ENCODE measurements at places on chromosomes 7 and 10.
A peak's percentile ranks its signal among the peaks of the same experiment; 100 is the strongest.

DNA sequence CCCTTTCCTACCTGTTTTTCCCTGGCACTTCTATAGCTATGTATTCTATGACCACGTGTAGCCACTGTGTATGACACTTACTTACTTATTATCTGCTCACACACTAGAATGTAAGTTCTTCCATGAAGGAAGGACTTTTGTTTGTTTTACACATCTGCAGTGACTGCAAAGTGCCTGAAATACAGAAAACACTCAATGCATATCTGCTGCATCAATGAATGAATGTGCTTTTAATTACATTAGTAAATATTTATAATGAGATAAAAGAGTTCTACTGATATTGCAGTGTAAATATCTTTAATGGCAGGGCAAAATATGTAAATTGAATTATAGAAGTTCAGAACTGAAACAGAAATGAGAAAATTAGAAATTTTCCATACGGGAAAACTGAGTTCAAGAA is 43.5 kb upstream of the CDC14C start:
- DNase-seq = no peak

- DNase-seq = no peak
Observed at GRCh38 chr10:78045237-78045636, 11.6 kb downstream of the RPS24 start.

DNA sequence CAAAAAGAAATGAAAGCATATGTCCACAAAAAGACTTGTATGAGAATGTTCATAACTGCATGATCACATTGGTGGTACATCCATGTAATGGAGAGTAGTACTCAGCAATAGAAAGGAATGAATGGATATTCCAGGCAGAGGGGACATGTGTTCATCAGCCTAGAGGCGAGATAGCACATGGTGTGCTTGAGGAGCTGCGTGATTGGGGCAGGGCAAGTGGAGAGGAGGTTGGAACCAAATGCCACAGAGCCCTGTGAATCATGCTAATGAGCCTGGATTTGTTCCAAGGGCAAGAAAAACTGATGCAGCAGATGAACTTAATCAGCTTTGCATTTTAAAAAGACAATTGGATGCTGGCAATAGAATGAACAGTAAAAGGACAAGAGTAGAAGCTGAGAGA is 73.3 kb downstream of the C10orf90 start:
- DNase-seq = no peak

GRCh38 chr7:19988860-19989259 is 215.4 kb upstream of the TMEM196 start:
- DNase-seq = no peak

- DNase-seq = no peak
Observed at GRCh38 chr7:27842851-27843250, 102.9 kb downstream of the TAX1BP1 start.

DNA sequence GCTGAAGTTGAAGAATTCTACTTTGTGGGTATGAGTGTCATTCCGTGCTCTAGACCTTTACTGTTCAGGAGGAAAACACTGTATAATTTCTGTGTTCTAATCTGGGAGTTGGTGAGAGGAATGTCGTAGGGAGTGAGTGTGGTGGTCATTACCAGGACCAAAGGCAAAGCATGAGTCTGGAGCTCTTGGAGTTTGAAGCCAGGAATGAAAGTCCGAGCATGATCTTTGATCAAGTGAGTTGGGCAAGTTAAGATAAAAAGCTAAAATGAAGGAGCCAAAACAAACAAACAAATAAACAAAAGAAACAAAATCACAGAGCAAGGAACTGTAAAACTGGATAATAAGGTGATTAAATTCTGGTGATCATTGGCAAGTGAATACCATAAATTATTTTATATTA is 161.4 kb downstream of the AGMO start:
- DNase-seq = no peak

- DNase-seq = no peak
Observed at GRCh38 chr10:71838264-71839211, 12.5 kb downstream of the PSAP start.

DNA sequence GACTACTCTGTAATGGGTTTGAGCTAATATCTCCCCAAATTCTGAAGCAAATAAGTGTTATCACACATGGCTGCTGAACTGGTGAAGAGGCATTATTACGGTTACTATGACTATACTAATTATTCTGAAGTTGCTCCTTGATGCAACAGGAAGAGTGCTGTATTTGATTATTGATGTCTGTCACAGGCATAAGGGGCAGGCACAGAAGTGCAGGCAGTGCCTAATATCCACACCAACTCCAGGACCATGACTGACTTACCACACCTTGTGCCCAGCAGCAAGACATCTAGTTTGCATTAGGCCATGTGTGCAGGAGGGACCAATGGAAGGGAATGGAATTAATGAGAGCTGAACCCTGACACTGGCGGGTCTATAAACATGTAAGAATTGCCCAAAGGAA is 62.7 kb downstream of the AMPH start:
- DNase-seq = no peak

DNA sequence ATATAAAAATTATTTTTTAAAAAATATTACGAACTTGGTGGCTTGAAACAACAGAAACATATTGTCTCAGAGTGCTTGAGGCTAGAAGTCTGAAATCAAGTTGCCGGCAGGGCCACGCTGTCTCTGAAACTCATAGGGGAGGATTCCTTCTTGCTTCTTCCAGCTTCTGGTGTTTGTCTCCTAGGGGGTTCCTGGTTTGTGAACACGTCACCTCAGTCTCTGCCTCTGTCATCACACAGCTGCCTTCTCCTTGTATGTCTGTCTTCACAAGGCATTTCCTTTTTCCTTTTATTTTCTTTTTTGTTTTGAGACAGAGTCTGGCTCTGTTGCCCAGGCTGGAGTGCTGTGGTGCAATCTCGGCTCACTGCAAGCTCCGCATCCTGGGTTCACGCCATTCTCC is 12.7 kb upstream of the SNX8 start:
- no peak for DNase-seq

GRCh38 chr10:126634911-126635310 is 35.6 kb downstream of the C10orf90 start:
- no peak for DNase-seq

GRCh38 chr10:100985336-100985735 is 2.0 kb downstream of the MRPL43 start:
- no peak for DNase-seq

- DNase-seq = no peak
Observed at GRCh38 chr10:30637881-30638467, 8.4 kb upstream of the LYZL2 start.

GRCh38 chr10:79084012-79084971 is 15.5 kb downstream of the ZMIZ1 start:
- no peak for DNase-seq

- no peak for DNase-seq
Observed at GRCh38 chr10:110273474-110273873, 31.2 kb downstream of the SMNDC1 start.

GRCh38 chr7:21868576-21868850 is 77.2 kb downstream of the CDCA7L start:
- no peak for DNase-seq

DNA sequence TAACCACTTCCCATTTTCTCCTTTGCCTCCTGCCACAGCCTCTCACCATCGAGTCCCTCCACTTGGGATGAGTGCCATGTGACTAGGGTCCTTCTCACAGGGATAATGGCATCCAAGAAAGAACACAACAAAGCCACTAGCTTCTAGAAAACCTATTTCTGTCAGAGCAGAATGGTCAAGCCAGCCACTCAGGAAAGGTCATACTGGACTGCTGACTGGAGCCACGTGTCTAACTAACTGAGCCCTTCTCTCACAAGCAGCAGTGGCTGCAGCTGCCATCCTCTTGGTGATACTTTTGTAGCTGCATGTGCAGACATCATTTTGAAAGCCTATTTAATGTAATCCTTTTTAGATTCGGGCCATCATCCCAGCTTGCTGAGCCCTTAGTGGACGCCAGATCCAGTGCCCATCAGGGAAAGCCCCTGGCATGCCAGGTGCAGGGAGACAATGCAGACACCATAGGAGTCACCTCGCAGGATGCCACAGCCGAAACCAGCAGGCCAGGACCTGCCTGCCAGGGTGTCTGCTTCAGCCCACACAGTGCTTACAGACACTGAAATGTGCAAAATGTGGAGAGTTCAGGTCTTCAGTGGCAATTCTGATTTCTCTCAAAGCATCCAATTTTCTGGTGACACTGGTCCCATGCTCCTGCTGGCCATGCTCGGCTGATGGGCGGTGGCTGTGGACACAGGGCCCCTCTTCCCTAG is 98.3 kb upstream of the DDC start:
- no peak for DNase-seq

GRCh38 chr10:7836571-7836970 is 18.3 kb downstream of the TAF3 start:
- DNase-seq = no peak

GRCh38 chr7:111760043-111760442 is 197.8 kb upstream of the IMMP2L start:
- no peak for DNase-seq

DNA sequence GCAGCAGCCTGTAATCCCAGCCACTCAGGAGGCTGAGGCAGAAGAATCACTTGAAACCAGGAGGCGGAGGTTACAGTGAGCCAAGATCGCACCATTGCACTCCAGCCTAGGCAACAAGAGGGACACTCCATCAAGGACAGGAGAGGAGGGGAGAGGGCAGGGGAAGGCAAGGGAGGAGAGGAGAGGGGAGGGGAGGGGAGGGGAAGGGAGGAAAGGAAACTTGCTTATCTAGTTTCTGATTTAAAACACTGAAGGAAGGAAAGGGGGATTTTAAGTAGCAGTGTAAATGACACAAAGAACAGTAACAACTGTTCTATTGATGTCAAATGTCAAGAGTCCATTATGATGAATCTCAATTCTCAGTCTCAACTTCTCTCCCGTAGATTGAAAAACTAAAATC is 43.7 kb downstream of the SRPK2 start:
- no peak for DNase-seq

DNA sequence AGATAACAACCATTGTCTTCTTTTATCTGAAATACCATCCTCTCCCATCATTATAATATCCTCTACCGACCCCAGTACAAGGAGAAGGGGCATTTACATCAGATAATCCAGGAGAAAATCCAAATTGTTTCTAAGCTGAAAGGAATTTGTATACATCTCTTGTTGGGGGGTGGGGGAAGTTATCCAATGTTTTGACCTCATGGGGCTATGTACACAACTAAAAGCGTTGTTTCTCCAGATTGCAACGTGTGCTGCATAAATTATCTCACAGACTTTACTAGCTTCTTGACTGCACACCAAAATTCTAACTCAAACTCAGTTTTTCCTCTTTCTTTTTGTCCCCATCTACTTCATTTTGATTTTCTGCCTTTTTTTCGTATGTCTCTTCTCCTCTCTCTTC is 156.7 kb downstream of the TWIST1 start:
- DNase-seq = no peak

DNA sequence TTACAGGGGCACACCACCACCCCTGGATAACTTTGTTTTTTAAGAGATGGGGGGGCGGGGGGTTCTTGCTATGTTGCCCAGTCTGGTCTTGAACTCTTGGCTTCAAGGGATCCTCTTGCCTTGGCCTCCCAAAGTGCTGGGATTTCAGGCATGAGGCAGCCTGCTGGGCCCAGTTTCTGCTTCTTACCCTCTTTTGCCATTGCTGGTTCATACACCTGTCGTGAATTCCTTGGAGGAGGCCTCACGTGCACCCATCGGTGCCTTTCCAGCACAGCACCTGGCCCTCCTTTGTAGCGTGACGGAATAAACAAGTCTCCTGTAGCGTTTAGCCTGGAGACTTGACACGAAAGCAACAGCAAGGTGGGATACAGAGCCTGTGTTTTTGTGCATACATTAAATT is 75.5 kb downstream of the CARD11 start:
- no peak for DNase-seq

DNA sequence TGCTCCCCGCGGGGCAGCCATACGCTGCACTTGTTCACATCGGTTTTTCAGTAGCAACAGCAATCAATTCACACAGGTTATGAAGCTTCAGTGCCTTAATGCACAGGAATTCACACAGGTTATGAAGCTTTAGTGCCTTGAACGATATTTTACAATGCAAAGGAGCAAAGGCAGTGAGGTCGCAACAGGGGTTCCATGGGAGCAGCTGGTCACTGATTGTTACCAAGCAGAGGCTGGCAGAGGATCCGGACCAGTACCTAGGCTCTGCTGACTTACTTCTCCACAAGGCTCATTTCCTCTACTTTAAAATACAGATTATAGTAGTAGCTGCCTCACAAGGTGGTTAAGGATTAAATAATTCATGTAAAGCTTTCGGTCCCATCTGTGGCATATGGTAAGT is 95.2 kb upstream of the ODAD2 start:
- no peak for DNase-seq

GRCh38 chr10:90888387-90888786 is 16.6 kb downstream of the RPP30 start:
- DNase-seq = no peak

DNA sequence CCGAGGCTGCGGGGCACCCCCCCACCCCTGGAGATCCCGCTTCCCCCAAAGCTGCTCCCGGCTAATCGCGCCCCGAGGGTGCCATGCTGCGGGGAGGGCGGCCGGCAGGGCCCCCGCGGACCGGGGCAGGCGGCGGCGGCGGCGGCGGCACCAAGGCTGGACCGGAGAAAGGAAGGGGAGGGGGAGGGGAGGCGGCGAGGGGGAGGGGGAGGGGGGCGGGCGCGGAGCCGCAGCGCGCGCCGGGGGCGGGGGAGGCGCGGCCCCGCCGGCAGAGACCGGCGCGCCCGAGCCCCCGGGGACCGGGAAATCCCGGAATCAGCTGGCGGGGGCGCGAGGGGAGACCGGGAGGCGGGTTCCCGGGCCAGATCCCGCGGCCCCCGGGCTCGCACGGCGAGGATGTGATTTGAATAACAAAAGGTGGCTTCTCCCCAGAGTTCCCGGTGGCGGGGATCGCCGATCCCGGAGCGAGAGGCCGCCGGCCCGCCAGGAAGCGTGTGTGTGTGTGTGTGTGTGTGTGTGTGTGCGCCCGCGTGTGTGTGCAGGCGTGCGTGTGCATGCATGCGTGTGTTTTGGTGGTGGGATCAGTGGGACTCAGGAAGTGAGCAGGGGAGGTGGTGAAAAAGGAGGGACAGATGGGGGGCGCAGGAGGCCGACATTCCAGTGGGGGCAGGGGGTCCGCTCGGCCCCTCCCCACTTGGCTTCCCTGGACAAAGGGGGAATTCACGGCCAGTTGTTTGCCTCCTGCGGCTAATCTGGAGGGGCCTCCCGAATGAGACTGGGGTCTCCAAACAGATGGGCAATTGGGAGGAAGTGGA is 99.5 kb downstream of the HIP1 start:
- DNase-seq = peak; percentile 25

DNA sequence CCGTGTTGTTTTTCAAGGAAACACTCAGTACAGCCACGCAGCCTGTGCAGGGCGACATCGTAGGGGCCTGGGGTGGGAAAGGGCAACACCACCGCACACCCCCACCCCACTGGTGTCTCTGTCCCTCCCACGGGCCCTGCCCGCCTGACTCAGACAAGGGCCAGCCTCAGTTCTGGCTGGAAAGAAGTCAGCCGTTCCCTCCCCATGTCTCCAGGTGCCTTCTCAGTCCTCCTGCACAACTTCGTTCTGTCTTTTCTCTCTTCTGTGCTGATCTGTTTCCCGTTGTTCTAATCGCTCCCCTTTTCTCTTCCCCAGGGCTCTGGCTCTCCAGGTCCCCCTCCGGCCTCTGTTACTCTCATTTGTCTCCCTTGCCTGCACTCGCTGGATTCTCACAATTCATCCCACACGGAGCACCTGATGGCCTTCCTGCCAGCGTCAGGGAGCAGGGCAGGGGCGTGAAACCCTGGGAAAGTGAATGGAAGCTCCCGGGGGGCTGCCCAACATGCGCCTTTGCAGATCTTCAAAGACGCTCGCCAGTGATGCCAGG is 97.7 kb downstream of the WDR37 start:
- DNase-seq = no peak

Measured in stimulated activated CD4-positive, alpha-beta T cell treated with anti-CD3 and anti-CD28 coated beads, Interleukin-1b, Interleukin-23, amount 100 ng/mL, for 1 hour (primary cell).